Camera-type eye (tissue), 1 donor: ENCODE measurements at places on chromosomes 11 and 22. TPM values are rescaled to one million over a fixed set of nuclear protein-coding genes. Genes with fewer than 3 reads are reported as not detected.

MISFA gene
- total RNA-seq: 1.5 TPM

CHCHD10 gene
- total RNA-seq: 4.8 TPM

OR56B4 gene
- total RNA-seq: not detected

OR51E1 gene
- total RNA-seq: 1.2 TPM

OR2AG1 gene
- total RNA-seq: not detected

EIF4G2 gene
- 719 TPM for total RNA-seq

SCT gene
- not detected for total RNA-seq

FGF3 gene
- not detected for total RNA-seq

OR4A16 gene
- 4.2 TPM for total RNA-seq

TTLL8 gene
- not detected for total RNA-seq

OR56A1 gene
- 0.11 TPM for total RNA-seq

MYBPC3 gene
- total RNA-seq: 0.11 TPM

TSKU gene
- total RNA-seq: 31.2 TPM

TRPM5 gene
- total RNA-seq: 0.11 TPM

APOA4 gene
- total RNA-seq: not detected

MMP13 gene
- not detected for total RNA-seq

CST6 gene
- not detected for total RNA-seq

GP1BB gene
- total RNA-seq: 6.6 TPM

CYB5R2 gene
- total RNA-seq: 13.6 TPM

BTG4 gene
- total RNA-seq: not detected

FGF4 gene
- total RNA-seq: not detected

NPAS4 gene
- total RNA-seq: 0.82 TPM

CYP2D6 gene
- total RNA-seq: 3.3 TPM

CDCA5 gene
- total RNA-seq: 3.7 TPM

OR51B5 gene
- 0.99 TPM for total RNA-seq

SLC35E4 gene
- 8.8 TPM for total RNA-seq

DGCR6 gene
- 7.1 TPM for total RNA-seq

QSER1 gene
- 82.6 TPM for total RNA-seq

C11orf16 gene
- total RNA-seq: not detected

BBOX1 gene
- 2.5 TPM for total RNA-seq

SCO2 gene
- total RNA-seq: not detected

PRG3 gene
- total RNA-seq: not detected

KLHL35 gene
- total RNA-seq: 16.1 TPM

C11orf86 gene
- not detected for total RNA-seq

APBB1 gene
- total RNA-seq: 84.1 TPM
